Stimulated activated CD4-positive, alpha-beta T cell treated with anti-CD3 and anti-CD28 coated beads, TNF-alpha, amount 100 ng/mL, for 4 hours (primary cell): ENCODE measurements at places on chromosomes 4 and X.

- DNase-seq, result no peak
These were observed 39.7 kb downstream of the AFF2 start for GRCh38 chrX:148540114-148540513.

DNA sequence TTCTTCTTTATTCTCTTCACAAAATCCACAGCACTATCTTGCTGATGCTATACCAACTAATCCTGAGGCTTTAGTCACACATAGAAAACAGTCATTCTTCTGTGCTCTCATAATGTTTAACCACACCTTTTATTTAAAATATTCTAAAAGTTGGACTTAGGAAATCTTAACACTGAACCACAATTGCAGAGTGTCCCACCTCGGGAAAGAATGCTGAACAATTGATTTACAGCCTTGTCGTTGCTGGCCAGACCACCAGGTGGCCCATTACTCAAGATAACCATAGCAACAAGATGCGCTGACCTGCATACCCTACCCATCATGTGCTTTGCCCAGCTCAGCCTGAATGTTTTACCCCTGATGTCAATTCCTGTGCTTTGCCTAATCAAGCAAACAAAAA lies 100.8 kb downstream of the ARSJ start:
- no peak for DNase-seq

DNA sequence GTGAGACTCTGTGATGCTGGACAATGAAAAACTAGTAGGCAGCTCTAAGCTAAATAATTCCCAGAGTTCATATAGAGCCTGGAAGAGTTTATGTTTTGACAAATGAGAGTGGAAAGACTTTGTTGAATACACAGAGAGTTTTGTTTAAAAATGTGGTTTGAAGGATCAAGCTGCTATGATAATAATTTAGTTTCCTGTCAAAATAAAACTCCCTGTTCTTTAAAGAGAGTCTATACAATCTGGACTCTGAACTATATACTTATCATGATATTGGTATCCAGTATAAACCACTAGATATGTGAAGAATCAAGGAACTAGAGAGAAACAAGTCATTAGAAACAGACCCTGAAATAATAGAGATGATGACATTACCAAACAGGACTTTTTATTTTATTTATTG lies 158.6 kb downstream of the C4orf33 start:
- no peak for DNase-seq

DNA sequence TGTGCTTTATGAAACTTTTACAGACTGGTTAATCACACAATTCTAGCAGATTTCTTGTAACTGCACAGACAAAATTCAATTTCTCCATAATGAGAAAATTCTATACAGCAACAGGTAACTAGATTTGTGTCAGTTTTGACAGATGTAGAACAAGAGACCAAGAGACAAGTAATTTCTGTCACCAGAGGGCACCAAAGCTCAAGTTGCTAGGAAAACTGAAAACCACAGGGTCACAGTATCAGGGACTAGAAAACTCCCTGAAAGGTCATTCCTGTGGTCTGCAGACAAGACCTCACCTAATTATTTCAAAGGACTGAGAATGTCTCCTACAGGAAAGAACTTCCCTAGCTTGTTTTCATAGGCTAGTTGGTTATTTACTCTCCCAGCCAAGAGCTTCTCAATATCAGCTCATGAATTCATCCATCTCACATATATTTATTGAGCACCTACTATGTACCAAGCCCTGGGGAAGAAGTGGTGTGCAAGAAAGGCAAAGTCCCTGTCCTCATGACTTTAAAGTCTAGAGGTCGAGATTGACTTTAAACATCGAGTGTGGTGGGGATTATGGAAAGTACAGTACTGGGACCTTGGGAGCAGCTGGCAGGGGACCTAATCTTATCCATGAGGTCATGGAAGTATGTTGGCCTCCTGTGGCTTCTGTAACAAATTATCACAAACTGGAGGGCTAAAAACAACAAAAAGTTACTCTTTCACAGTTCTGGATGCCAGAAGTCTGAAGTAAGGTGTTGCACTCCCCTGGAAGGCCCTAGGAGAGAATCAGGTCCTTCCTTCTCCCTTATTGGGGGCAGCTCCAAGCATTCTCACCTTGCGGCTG lies 47.8 kb upstream of the SETD7 start:
- DNase-seq, result no peak

DNA sequence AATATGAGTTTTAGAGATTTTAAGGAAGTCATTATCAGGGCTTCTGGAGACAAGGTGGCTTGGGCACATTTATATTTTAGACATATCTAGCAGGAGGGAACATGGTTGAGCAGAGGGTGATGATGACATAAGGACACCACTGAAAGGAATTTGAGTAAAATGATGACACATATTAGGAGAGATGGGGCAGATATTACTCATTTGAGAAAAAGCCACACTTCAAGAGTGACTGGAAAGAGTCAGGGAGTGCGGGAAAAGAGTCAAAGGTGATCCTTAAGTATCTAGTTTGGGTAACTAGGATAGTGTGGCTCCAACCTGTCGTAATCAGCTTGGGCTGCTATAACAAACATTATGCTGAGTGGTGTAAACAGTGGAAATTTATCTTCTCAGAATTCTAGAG lies 377.7 kb downstream of the PACRGL start:
- no peak for DNase-seq

GRCh38 chr4:176818531-176818930 lies 25.8 kb upstream of the VEGFC start:
- DNase-seq, result no peak

DNA sequence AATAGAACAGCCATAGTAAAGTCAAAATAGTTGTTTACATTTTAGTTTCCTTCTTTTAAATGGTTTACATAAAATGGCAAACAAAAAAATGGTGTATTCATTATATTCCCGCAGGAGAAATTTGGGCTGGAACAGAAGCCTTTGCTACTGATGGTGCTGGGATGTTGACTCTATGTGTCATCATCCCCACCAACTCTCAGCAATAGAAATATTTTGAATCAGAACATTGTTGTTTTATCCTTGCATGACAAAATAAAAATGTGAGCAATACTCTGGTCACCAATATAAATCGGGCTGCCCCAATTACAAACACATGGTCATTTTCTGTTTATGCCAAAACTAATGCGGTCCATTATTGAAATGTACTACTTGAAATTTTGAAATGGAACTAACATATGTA lies 1131.6 kb upstream of the PCDH7 start:
- DNase-seq, result no peak

- no peak for DNase-seq
These were observed 50.1 kb downstream of the SRPX start for GRCh38 chrX:38170556-38170955.

GRCh38 chrX:11257711-11258110 lies 35.5 kb upstream of the AMELX start:
- no peak for DNase-seq

- DNase-seq, result no peak
These were observed 208.1 kb downstream of the PDGFC start for GRCh38 chr4:156763511-156763910.

DNA sequence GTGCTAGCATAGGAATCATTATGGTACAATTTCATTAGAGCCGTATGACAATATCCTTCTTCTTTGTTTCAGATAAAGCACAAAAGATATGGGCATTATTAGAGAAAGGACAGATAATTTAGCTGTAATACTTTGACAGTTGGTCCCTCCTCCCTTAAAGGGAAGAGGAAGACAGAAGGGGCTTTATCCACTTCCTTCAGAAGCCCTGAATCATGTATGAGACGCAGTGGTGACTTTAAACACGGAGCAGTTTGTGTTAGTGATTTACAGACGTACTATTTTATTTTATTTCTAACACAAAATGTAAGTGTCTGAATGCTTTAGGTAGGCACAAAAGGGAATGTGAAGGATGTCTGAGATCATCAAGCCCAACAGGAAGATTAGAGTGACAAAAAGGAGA lies 467.7 kb downstream of the IL15 start:
- no peak for DNase-seq

GRCh38 chr4:3438847-3439180 lies 3.0 kb upstream of the HGFAC start:
- DNase-seq, result no peak

DNA sequence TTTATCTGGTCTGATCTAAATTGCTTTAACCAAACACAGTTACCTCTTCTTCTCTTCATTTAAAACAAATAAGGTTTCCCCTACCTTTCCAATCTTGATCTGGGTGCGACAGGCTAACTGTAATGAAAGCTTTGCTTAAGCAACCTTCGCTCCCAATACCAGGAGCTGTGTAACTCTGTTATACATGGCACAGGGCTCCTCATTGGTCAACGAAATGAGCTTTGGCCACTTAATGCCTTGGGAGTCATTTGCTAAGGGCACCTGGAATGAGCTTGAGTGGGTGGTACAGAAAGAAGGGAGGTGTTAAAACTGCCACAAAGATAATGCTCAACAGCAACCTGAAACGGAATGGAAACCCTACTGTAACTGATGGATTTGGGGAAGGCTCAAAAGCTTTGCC lies 140.5 kb downstream of the CHRNA9 start:
- DNase-seq, result no peak

DNA sequence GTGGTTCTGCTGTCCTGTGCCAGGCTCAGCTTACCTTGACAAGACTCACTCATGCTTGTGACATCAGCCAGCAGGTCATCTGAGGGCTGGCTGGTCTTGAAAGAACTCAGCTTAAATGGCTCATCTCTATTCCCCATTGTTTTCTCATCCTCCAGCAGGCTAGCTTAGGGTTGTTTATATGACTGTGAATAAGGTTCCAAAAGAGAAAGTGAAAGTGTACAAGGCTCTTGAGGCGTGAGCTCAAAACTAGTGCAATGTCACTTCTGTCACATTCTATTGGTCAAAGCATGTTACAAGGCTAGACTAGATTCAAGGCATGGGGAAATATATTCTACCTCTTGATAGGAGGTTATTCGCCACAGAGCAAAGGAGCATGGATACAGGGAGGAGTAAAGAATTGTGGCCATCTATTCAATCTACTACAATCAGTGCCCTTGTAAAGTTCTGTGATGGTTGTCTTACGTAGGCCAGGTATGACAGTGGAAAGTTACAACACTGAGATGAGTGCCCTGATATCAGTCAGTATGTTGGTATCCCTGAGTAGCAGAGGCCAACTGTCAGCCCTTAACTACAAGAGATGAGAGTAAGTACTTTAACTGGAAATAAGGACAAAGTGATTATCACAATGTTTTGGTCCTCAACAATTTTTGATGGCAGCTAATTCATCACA lies 19.8 kb upstream of the TMLHE start:
- no peak for DNase-seq

DNA sequence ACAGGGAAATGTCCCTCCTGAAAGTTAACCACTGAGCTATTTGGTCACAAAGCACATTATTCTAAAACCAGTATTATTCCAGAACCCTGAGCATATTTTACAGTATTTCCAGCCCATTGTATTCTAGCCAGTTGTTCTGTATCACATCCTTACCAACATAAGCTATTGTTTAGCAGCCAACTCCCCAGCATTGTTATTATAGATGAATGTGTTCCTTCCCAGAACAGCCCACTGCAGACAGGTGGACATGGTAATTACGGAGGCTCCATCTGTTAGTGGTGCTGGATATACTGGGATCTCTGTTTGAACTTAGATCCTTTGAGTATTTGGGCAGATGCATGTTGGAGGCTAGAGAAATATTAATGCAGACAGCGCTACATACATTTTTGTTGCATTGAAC lies 126.1 kb downstream of the MGST2 start:
- no peak for DNase-seq

- DNase-seq, result no peak
These were observed 394.3 kb upstream of the TRAM1L1 start for GRCh38 chr4:117479673-117480072.
